ENCODE measurements at places on chromosomes 11 and 22. TPM values are rescaled to one million over a fixed set of nuclear protein-coding genes. Genes with fewer than 3 reads are reported as not detected.

TSPAN18 gene
- 0.84 TPM for polyA plus RNA-seq

CRYAB gene
- polyA plus RNA-seq: not detected

DNA sequence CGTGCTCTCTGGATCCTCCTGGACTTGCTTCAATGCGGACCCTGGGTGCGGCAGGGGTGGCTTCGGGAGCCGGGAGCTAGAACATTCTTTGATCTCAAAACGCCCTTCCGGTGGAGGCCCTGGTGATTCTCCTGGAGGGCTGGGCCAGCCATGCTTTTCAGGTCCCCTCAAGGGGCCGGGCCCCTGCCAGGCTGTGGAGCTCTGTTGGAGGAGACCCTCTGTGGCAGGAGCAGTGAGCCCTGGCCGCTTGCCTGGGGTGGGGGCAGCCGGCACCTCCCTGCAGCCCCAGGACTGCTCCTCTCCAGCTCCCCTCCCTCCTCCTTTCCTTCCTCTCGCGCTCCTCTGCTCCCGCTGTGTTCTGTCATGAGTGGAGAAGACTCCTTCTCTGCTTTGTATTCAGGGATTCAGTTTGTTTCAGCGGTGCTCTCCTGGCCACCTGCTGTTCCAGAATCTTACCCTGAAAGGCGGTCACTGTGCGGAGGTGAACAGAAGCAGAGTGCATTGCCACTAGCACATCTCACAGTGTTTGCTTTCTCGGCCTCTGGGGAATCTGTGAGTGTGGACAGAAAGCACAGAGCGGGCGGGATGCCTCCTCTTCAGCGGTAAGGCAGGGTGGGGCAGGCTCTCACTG is 289.1 kb downstream of the TBC1D22A start:
- H3K27ac ChIP-seq: no peak overlapping the region
- no peak overlapping the region for H3K4me3 ChIP-seq
- H3K36me3 ChIP-seq: no peaks in the 10 kb centered on the region

GRCh38 chr11:63906585-63906984 is 10.4 kb downstream of the RCOR2 start:
- no peak overlapping the region for H3K27ac ChIP-seq
- H3K4me1 ChIP-seq: peaks cover 8% of the 10 kb centered on the region

GRCh38 chr22:39567135-39567946 is 3.2 kb upstream of the CACNA1I start:
- peaks cover 21% of the 10 kb centered on the region for H3K4me1 ChIP-seq
- H3K4me3 ChIP-seq: peak overlapping the region; percentile 18
- peaks cover 12% of the 10 kb centered on the region for H3K27me3 ChIP-seq

DNA sequence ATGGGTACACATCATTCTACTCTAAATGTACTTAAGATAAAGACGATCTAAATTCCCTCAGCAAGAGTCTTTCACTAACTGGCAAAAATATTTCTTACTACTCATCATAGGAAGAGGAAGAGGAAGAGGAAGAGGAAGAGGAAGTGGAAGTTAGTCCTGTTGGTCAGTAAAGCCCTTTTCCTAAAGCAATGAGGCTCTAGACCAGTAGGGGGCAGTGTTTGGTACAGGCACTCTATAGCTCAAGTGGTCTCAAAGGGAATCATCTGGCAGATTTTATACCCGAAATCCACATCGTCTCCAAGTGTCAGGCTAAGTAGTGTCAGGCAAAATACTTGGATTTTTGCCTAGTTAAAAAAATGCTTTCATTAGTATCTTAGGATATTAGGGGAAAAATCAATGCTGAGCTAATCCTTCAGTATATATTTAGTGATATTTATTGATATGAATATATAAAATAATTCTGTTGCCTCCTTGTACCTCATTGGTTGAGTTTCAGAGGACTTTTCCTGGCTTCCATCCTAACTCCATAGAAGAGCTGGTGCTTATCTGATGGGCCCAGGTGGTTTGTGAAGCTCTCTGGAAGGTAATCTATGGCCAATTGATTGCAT is 7.7 kb downstream of the BLID start:
- no peaks in the 10 kb centered on the region for H3K36me3 ChIP-seq
- H3K27me3 ChIP-seq: no peaks in the 10 kb centered on the region

All from immature natural killer cell (primary cell).